ENCODE measurements at places on chromosomes 6 and 20.

GRCh38 chr6:163963205-163964120 is 548.9 kb downstream of the QKI start:
- DNase-seq, result no peak

DNA sequence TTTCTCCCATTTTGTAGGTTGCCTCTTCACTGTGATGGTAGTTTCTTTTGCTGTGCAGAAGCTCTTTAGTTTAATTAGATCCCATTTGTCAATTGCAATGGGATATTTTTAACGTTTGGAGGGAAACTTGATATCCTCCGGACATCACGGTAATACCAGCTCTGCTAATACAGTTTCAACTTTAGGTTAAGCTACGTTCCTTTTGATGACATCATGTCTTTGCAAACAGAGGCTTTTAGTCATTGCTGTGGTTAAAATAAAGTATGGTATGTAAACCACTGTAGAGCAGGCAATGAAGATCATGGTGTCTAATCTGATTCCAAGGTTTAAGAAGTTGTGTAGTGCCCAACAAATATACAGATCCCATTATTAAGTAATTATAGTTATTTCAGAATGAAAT is 168.0 kb upstream of the CHD6 start:
- no peak for DNase-seq

DNA sequence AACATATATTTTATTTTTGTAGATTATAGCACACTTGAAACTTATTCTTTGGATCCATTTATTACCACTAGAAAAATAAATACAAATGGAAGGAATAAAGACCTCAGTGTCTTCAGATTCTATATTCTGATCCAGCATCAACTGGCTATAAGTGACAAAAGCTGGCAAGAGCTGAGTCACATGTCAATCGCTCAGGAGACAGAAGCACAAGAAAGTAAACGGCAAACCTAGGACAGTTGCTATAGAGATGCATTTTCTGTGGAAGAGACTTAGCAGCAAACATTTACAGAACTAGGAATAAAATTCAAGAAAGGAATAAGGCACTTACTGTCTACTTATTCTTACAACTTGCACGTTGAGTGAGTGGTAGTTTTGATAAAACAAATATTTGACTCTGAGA is 230.4 kb downstream of the CLVS2 start:
- no peak for DNase-seq

DNA sequence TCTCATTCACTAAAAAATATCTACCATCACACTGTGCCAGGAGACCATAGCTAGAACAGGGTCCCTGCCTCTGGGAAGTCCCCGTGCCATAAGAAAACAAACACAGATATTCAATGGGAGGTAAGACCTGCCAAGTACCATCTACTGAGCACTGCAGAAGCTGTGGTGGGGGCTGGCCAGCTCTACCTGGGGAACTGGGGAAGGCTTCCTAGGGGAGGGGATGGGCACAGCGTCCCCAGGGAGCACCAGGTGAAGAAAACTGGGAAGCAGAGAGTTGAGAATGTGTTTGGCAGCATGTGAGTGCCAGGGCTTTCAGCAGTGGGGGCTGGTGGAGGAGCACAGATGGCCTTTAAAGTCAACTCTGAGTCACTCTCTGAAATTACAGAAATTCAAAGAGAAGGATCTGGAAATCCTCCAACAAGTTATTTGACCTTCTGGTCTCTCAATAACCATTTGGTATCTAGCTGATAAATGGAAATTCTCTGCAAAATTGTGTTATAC is 85.2 kb downstream of the SHLD1 start:
- DNase-seq, result no peak

DNA sequence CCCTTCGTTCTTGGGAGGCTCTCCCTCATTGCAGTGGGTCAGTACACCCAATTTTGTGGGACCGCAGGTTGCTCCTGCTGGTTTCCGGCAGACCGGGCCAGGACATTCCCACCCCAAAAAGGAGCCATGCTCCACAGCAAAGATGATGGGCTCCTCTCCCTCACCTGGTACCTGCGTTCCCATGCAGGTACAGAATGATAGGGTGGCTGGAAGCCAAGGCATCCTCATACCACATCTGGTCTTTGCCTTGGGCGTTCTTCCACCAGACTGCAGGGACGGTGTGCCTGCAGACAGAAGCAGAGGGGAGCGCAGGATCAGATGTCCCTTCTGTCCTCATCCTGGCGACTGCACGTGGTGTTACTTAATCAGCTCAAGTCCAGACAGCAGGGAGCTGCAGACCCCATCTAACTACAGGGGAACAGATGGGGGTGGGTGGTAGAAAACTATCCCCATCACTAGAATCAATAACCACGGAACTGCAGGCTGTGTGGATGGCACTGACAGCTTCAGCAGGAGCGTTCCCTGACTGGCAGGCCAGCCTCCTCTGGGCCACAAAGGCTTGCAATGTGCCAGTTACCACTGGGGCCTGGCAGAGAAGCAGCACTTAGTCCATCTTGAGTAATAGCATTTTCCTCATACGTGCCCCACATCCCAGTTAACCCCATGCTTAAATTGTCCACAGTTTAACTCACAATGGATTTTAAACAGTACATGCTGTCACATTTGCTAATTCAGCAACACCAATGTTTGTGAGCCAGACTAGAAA is 70.4 kb downstream of the ABHD12 start:
- no peak for DNase-seq

- no peak for DNase-seq
Observed at GRCh38 chr6:134609716-134610261, 291.9 kb upstream of the SGK1 start.

DNA sequence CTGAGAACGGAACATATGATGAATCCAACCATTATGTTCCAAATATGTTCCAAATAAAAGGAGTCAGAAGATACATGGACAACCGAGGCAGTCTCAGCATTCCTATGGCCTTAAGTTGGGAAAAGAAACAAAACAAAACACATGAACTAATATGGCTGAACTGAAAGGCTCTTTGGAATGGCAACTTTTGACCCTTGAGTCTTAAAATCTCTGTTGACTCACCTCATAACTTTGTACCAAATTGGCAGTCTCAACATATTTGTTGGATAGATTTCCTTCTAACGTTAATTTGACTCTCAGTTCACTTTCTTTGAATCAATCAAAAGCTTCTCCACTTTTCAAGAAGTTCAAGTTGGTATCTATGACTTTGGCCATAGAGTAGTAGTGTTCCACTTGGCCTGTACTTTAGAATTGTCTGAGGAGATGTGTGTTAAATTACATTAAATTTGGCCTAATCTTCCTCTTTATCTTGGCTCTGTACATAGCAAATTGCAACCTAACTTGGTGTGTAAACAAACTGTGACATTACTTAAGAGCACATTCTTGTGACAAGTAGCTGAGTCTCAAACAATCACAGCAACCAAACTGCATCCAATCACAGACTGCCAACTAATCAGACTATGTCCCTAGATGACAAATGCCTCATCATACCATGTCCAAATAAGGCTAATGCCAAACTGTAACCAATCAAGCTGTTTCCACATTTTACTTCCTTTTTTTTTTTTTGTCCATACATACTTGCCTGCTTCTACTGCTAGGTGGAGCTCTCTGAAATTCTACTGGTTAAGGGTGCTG is 208.8 kb downstream of the BMP2 start:
- no peak for DNase-seq

- DNase-seq, result no peak
Observed at GRCh38 chr6:116221911-116222310, 32.0 kb downstream of the TSPYL4 start.

DNA sequence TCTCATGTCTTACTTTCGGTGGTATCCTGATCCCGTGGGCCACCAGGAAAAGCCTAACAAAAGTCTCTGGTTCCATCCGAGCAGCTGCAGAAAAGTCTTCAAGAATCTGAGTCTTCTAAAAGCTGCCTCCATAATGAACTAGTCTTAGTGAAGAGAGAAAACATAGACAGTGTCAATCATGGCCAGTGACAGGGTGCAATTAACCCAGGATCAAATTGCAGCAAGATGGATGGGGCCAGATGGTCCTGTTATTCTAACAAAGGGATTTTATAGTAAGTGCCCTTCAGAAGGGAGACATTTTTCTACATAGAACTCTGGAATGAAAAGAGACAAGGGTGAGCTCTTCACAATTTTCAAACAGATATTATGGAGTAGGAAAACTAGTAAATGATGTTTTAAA is 281.6 kb upstream of the ZFP64 start:
- DNase-seq, result no peak

DNA sequence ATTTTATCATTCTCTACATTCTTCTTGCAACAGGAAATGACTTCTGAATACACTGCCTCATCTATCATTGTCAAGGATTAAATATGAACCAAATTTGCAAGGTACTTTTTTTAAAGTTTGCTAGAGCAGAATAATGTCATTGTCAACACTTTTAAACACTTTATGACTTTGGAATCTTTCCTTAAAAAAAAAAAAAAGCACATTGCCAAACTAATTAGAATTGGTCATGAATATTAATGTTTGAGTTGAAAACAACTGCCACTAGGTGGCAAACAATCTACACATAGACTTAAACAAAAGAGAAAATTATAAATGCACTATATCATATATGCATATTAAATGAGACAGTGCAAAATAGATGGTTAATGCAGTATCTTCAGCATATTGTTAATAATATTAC is 32.5 kb upstream of the TMEM244 start:
- DNase-seq, result no peak

DNA sequence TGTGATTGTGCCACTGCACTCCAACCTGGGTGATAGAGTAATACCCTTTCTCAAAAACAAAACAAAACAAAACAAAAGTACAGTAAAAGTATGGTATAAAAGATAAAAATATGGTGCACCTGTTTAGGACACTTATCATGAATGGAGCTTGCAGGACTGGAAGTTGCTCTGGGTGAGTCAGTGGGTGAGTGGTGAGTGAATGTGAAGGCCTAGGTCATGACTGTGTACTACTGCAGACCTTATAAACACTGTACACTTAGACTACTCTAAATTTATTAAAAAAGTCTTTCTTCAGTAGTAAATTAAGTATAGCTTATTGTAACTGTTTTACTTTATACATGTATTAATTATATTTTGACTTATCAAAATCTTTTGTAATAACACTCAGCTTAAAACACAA is 46.0 kb downstream of the ZFP64 start:
- DNase-seq, result no peak

- no peak for DNase-seq
Observed at GRCh38 chr6:56914798-56915658, 39.9 kb upstream of the BEND6 start.

DNA sequence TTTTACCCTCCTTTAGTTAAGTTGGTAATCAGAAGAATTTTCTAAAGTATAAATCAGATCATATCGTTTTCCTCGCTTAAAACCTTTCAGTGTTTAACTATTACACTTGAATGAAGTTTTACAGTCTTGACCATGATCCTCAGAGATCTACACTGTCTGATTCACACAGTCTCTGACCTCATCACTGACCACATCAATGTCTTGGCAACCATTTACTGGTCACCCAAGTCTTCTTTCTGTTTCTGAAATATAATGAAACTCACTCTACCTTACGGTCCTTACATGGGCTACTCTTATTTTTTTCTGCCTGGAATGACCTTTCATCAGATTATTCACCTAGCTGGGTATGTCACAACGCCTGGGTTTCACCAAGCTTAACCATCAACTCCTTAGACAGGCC is 71.4 kb downstream of the ADGB start:
- DNase-seq, result no peak

DNA sequence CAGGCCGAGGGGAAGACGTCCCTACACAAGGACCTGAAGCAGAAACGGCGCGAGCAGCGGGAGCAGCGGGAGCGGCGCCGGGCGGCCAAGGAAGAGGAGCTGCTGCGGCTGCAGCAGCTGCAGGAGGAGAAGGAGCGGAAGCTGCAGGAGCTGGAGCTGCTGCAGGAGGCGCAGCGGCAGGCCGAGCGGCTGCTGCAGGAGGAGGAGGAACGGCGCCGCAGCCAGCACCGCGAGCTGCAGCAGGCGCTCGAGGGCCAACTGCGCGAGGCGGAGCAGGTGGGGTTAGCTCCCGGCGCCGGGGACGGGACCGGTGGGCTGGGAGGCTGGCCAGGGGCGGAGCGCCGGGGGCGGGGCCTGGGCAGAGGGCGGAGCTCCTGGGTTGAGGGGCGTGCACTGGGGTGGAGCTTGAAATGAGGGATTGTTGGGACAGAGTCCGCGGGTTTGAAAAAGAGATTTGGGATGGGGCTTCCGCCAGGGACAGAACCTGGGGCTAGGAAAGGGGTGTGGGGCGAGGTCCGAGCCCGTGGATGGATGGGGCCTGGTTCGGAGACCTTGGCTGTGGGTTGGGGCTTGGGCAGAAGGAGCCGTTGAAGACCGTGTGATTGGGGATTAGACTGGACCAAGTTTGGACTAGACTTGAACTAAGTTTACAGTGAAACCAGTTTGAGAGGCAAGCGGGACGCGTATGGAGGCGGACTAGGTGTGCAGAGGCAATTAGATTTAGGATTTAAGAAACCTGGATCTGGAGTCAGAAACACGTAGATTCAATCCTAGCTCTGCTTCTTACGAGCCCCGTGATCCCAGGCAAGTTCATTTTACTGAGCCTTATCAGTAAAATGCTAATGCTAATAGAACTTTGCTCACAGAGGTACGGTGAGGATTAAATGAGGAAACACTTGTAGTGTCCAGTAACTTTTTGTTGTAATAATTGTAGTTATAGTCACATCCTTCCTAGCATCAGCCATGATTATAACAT is 20.9 kb downstream of the DEF6 start:
- no peak for DNase-seq

- no peak for DNase-seq
Observed at GRCh38 chr6:115680621-115681020, 380.1 kb downstream of the FRK start.

DNA sequence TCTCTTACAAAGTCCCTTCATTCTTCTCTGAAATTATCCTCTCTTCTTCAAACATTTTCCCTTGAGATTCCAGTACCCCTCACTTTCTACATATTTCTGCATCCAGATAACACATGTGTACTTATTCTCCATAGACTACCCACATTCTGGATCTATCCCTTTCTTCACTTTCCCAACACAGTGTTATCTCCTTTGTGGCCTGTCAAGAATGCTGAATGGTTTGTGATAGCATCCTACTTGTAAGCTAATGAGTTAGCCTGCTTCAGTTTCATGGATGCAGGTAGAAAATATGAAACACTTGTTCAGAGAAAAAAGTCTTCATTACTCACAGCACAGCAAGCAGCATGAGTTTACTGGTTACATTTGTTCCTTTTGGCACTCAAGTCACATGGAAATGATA is 245.4 kb downstream of the HTR1B start:
- no peak for DNase-seq

- DNase-seq, result no peak
Observed at GRCh38 chr20:40900666-40901215, 127.9 kb upstream of the TOP1 start.

DNA sequence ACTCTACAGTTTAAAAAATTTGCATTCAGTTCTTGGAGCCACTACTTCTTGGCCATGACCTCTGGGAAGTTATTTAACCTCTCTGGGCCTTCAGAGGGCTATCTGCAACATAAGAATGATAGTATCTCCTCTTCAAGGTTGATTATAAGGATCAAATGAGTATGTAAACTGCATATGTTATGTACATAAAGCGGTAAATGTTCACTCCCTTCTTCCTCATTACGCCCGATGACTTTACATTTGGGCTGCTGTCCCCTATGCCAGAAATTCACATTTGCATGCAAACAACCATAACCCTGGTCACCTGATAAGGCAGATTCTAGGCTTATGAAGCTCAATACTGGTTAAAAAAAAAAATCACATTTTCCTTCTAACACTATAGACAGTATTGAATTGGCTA is 50.4 kb downstream of the ALDH5A1 start:
- DNase-seq, result no peak

GRCh38 chr6:151284548-151285017 is 44.8 kb downstream of the AKAP12 start:
- no peak for DNase-seq

Data from activated CD8-positive, alpha-beta memory T cell treated with anti-CD3 and anti-CD28 coated beads for 1 hour (primary cell).